ENCODE measurements at places on chromosomes 2 and 18.

DNA sequence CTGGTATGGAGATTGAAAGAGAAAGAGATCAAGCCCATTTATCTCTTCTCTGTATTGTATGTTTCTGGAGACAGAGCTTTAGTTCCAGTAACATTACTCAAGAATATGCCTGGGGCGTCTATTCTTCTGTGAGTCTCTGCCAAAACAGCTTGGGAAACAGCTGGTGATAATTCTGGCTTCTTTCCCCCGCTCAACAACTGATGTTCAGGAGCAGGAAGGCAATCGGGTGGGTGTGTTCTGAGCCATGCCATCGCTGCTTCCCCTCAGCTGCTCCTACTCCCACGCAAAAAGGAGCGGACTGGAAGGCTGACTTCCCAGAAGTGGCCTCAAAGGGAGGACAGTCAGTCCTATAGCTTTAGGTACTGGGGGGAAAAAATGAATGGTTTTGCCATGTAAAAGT is 695.1 kb downstream of the PLCL1 start:
- H3K4me1 ChIP-seq: no peaks in the 10 kb centered on the region
- H3K27ac ChIP-seq: no peak overlapping the region
- H3K27me3 ChIP-seq: no peaks in the 10 kb centered on the region
- no peak overlapping the region for H3K4me3 ChIP-seq
- no peak for DNase-seq

DNA sequence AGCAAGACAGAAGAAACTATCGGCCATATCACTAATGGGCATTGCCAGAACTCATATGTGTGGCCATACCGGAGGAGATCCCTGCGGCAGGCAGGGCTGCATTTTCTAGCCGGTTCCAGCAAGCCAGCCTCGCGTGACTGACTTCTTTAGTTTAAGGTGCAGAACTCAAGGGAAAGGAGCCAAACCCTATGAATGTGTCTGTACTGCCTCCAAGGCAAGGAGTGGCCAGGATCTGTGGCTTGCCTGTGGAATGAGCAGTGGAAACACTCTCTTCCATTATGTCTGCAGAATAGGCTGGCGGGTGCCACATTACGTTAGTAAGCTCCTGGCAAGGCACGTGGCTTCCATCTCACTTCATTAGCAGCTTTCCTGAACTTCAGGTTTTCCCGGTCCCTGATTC is 137.6 kb downstream of the ATL2 start:
- H3K36me3 ChIP-seq: no peaks in the 10 kb centered on the region
- DNase-seq: peak; percentile 75
- no peak overlapping the region for H3K4me3 ChIP-seq
- peaks cover 5% of the 10 kb centered on the region for H3K4me1 ChIP-seq
- H3K27me3 ChIP-seq: no peaks in the 10 kb centered on the region
- no peak overlapping the region for H3K27ac ChIP-seq

- no peaks in the 10 kb centered on the region for H3K27me3 ChIP-seq
- H3K36me3 ChIP-seq: no peaks in the 10 kb centered on the region
- peaks cover 32% of the 10 kb centered on the region for H3K4me1 ChIP-seq
- H3K4me3 ChIP-seq: peak overlapping the region; percentile 96
Observed at GRCh38 chr2:186486651-186487647, 889 bp downstream of the ZC3H15 start.

GRCh38 chr2:163752267-163752666 is 16.5 kb upstream of the FIGN start:
- H3K4me1 ChIP-seq: no peaks in the 10 kb centered on the region
- H3K27ac ChIP-seq: no peak overlapping the region
- DNase-seq: no peak
- no peaks in the 10 kb centered on the region for H3K36me3 ChIP-seq

DNA sequence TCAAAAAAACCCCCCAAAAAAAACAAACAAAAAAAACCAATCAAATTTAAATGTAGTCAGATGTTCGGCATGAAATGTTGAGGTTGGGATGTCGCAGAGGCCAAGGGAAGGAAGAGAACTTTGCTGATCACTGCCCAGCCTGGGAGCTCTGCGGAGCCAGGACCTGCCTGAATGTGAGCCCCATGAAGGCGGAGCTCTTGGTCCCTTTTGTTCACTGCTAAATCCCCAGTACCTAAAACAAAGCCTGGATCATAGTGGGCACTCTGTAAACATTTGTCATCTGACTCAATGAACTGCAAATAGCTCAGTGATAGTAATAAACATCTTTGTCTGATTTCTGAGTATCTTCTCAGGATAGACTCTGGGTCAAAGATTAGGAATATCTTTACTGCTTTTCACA is 64.0 kb downstream of the NGEF start:
- no peaks in the 10 kb centered on the region for H3K27me3 ChIP-seq
- H3K4me1 ChIP-seq: peaks cover 10% of the 10 kb centered on the region
- no peaks in the 10 kb centered on the region for H3K36me3 ChIP-seq
- no peak for DNase-seq
- H3K27ac ChIP-seq: no peak overlapping the region
- no peak overlapping the region for H3K4me3 ChIP-seq

- H3K36me3 ChIP-seq: no peaks in the 10 kb centered on the region
- H3K27ac ChIP-seq: no peak overlapping the region
- no peaks in the 10 kb centered on the region for H3K4me1 ChIP-seq
- no peak for DNase-seq
- H3K27me3 ChIP-seq: no peaks in the 10 kb centered on the region
Observed at GRCh38 chr2:198901894-198902293, 555.8 kb downstream of the SATB2 start.

- H3K4me1 ChIP-seq: no peaks in the 10 kb centered on the region
- no peak overlapping the region for H3K4me3 ChIP-seq
- DNase-seq: no peak
Observed at GRCh38 chr2:202716114-202716718, 81.4 kb downstream of the FAM117B start.

DNA sequence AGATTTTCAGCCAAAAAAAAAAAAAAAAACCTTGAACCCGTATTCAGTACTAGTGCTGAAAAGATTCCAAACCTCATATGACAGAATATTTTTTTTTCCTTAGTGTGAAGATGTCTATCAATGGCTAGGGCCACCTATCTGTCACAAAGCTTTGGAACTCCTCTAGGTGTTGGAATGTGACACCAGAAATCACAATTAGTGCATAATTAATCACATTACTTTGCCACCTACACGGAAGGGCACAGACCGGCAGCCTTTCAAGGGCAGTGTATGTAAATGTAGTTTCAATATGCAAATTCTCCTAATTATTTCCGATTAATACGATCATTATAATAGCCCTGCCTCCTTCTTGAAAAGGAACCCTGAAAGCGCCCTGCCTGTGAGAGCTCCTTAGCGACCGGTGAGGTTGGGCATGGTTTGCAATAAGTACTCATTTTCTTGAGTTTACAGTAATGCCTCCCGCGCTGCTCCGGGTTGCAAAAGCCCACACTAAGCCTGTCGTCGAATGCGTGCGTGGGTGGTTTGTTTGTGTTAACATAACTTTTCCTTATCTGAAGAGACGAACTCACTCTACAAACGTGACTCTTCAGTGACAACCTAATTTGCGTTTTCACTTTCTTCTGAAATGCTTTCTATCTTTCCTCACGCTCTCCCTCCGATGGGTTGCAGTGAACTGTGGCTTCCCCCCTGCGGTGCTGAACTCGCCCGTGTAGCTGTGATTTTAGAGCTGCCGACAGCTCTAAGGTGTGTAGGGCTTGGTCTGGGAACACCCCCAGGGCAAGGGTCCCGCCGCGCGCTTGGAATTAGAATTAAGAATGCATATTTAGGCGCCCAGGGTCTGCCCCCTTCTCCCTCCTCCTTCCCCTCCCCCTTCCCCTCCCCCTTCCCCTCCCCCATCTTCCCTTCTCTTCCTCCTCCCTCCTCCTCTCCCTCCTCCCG is 765 bp upstream of the ID2 start:
- H3K4me3 ChIP-seq: peak overlapping the region; percentile 59
- H3K4me1 ChIP-seq: no peaks in the 10 kb centered on the region
- no peak for DNase-seq
- H3K27ac ChIP-seq: no peak overlapping the region

DNA sequence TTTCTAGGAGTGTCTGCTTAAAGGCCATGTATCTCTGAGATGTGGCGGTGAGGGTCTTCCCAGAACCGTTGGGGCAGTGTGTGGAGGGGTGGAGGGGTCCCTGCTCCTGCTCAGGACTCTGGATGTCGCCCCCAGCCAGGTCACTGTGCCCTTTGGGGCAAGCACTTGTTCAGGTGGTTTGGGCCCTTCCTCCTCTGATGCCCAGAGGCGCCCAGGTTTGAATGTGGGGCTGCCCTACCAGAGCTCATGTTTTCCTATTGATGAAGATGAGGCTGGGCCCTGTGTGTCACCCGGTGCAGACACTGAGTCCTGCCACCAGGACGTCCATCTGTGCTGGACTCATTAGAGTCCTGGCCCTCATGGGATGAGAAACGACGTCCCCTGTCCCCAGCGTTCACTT is 14.3 kb upstream of the PER2 start:
- H3K27me3 ChIP-seq: 0 out of 2 replicates have a peak, but pooled peaks cover under 1% of the 10 kb centered on the region
- H3K27ac ChIP-seq: no peak overlapping the region
- no peaks in the 10 kb centered on the region for H3K4me1 ChIP-seq
- DNase-seq: no peak
- no peak overlapping the region for H3K4me3 ChIP-seq

DNA sequence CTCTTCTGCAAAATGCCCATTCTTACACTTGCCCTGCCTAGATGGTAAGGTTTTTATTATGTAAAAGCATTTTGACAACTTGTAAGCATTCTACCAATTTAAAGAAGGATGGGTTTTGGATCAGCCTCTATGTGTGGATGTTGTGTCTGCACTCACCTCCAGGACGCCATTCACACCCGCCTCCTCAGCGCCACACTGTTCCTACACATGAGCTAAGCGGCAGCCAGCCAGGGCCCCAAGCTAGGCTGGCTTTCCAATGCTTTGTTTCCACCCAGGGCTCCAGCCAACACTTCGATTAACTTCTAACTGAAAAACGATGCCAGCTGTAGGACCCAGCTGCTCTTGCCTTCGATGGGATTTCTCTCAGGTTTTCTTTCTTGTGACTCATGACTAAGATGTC is 73.3 kb upstream of the FZD7 start:
- H3K4me1 ChIP-seq: no peaks in the 10 kb centered on the region
- no peak overlapping the region for H3K27ac ChIP-seq
- H3K36me3 ChIP-seq: no peaks in the 10 kb centered on the region
- H3K4me3 ChIP-seq: no peak overlapping the region

- H3K27ac ChIP-seq: peak overlapping the region; percentile 60
- no peaks in the 10 kb centered on the region for H3K27me3 ChIP-seq
- no peak overlapping the region for H3K4me3 ChIP-seq
- DNase-seq: peak; percentile 80
- peaks cover 27% of the 10 kb centered on the region for H3K4me1 ChIP-seq
Observed at GRCh38 chr2:37652199-37652640, 19.2 kb downstream of the CDC42EP3 start.

- H3K36me3 ChIP-seq: no peaks in the 10 kb centered on the region
- H3K4me1 ChIP-seq: no peaks in the 10 kb centered on the region
- no peak overlapping the region for H3K4me3 ChIP-seq
- H3K27me3 ChIP-seq: no peaks in the 10 kb centered on the region
- DNase-seq: no peak
Observed at GRCh38 chr2:193847991-193848390, 1653.3 kb upstream of the TMEFF2 start.

GRCh38 chr2:58870704-58871103 is 629.6 kb upstream of the FANCL start:
- no peaks in the 10 kb centered on the region for H3K27me3 ChIP-seq
- H3K4me1 ChIP-seq: no peaks in the 10 kb centered on the region
- no peaks in the 10 kb centered on the region for H3K36me3 ChIP-seq
- DNase-seq: no peak

GRCh38 chr2:52532956-52533355 is 1234.6 kb upstream of the CHAC2 start:
- H3K4me3 ChIP-seq: no peak overlapping the region
- H3K4me1 ChIP-seq: no peaks in the 10 kb centered on the region
- DNase-seq: no peak

DNA sequence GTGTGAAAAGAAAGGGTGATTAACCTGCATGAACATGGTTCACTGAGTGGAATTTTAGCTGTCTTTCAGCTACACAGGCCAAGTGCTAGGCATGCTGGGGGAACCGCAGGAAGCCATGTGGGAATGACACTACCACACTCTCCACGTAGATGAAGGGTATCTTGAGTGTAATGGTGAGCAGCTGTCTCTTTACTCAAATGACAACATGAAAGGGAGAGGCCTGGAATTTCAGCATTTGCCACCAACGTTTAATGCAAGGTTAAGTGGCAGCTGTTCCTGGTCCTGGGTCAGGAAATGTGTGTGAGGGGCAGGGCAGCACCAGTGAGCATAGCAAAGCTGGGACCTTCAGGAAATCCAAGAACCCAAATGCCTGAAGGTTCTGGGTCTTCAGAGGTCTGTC is 588.4 kb downstream of the SLC4A3 start:
- no peak for DNase-seq
- H3K27ac ChIP-seq: no peak overlapping the region
- H3K36me3 ChIP-seq: no peaks in the 10 kb centered on the region
- H3K27me3 ChIP-seq: no peaks in the 10 kb centered on the region

- no peak overlapping the region for H3K27ac ChIP-seq
- H3K4me1 ChIP-seq: 0 out of 2 replicates have a peak, but pooled peaks cover 4% of the 10 kb centered on the region
- peak; percentile 3 for DNase-seq
- H3K4me3 ChIP-seq: no peak overlapping the region
Observed at GRCh38 chr2:81650048-81650971, 1345.8 kb upstream of the LRRTM1 start.

GRCh38 chr2:190817082-190817481 is 63.5 kb upstream of the GLS start:
- H3K36me3 ChIP-seq: no peaks in the 10 kb centered on the region
- H3K27ac ChIP-seq: no peak overlapping the region
- no peak for DNase-seq
- H3K27me3 ChIP-seq: no peaks in the 10 kb centered on the region

DNA sequence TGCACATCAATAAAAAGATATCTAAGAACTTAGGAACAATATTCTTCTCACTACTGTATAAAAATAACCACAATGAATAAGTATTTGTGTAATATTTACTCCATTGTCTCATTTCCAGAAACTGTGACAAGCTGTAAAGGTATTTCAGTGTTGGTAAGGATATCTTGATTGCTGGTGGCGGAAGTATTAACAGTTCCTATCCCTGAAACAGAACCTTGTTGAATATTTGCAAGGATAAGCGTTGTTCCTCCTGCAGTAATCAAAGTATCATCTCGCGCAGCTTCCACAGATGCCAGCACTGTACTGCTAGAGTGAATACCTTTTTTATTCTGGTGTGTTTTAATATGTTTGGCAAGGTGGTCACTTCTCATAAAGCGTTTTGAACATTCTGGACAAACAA is 55.3 kb downstream of the SP3 start:
- no peak overlapping the region for H3K27ac ChIP-seq
- H3K36me3 ChIP-seq: peaks cover 61% of the 10 kb centered on the region
- H3K4me1 ChIP-seq: peaks cover 7% of the 10 kb centered on the region
- no peak overlapping the region for H3K4me3 ChIP-seq

DNA sequence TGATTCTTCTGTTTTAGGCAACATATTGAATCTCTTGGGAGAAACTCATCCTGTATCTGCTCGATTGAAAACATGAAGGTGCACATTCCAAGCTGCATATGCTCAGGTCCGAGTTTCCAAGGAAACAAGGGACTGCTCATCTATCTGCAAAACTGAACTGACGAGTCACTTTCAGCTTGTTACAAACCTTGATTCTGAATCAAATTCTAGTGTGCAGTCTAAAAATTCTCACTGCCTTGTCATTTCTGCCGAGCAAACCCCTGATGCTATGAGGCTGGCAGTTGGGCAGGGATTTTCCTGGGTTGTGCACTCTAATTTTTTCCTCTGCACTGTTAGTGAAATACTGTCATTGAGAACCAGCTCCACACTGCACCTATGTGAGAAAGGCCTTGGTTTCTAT is 101.3 kb upstream of the ETAA1 start:
- DNase-seq: no peak
- no peak overlapping the region for H3K4me3 ChIP-seq
- H3K27ac ChIP-seq: no peak overlapping the region
- no peaks in the 10 kb centered on the region for H3K27me3 ChIP-seq
- peaks cover 10% of the 10 kb centered on the region for H3K4me1 ChIP-seq
- H3K36me3 ChIP-seq: no peaks in the 10 kb centered on the region
